LHCN-M2 (cell line): ENCODE measurements at places on chromosomes 6 and 20.
A peak's percentile ranks its signal among the peaks of the same experiment; 100 is the strongest.

DNA sequence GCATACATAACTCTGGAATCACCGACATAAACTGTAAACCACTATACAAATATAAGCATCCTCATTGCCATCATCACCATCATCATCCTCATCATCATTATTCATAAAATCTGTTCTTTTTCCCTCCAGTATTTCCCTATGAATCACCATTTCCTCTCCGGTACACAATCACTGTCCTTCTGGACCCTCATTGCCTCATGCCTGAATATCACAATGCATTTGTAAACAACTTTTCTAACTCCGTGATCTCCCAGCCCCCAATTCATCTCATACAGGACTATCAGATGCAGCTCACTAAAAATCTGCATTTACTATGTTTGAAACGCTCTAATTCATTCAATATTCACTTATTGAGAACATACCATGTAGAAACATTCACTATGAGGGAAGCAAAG, 339.7 kb downstream of the TBC1D32 start:
- DNase-seq = no peak

GRCh38 chr6:35665573-35665972, 23.1 kb downstream of the FKBP5 start:
- no peak for DNase-seq

DNA sequence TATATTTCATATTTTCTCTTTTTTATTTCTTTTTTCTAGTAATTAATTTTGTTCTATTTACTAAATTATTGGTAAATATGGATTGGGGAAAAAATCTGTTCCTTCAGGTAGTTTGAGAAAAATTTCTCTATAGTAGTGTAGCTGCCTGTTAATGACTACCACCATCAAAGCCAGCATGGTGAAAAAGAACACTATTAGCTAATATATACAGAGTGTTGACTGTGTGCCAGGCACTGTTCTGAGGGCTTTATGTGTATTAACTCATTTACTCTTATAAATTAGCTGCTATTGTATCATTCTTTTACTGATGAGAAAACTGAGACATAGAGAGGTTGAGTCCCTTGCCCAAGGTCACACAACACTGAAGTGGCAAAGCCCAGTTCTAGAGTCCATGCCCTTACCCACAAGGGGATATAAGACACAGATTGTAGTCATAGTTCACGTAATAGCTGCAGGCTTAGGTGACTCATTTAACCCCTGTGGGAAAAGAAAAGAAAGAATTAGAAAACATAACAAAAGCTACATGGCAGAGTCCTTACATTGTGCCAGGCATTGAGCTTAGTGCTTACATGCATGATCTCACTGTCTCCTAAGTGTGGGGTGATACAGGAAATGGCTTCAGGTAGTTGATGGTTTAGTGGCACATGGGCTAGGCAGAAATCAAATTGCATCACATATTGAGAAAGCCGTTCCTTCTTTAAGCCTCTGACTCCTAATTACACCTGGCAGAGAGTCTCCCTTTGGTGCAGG, 12.2 kb upstream of the AKIRIN2 start:
- peak; percentile 84 for DNase-seq

DNA sequence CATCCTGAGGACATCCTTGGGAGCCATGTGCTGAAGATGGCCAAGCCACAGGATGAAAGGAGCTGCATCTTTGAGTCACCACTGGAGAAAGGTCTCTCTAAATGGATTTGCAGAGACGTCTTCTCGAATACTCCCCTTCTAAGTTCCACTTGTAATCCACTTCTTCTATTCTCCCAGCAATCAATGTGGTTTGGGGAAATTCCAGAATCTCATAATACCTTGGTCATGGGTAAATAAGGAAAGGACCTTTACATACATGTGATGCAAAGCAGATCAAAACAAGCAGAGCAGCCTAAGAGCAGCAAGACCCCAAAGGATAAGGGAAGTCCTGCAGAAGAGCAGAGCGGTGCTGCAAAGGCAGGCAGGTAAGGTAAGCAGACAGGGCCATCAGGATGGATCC, 35.3 kb downstream of the TRIM38 start:
- no peak for DNase-seq

DNA sequence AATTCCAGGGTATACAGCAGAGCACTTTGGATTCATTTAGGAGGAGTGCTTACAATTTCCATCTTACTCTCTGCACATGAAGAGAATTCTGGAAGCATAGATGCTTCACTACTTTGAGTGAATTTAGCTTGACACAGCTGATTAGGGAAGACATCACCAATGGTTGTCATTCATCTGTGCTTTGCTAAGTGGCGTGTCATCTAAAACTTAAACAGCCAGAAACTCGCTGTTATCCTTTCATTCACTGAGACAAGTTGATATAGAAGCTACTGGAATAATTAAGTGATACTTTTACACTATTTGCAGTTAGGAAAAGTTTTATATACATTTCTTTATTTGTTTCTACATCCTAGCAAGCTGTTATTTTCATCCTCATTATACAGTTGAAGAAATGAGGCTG, 635.3 kb upstream of the FLRT3 start:
- DNase-seq = no peak

DNA sequence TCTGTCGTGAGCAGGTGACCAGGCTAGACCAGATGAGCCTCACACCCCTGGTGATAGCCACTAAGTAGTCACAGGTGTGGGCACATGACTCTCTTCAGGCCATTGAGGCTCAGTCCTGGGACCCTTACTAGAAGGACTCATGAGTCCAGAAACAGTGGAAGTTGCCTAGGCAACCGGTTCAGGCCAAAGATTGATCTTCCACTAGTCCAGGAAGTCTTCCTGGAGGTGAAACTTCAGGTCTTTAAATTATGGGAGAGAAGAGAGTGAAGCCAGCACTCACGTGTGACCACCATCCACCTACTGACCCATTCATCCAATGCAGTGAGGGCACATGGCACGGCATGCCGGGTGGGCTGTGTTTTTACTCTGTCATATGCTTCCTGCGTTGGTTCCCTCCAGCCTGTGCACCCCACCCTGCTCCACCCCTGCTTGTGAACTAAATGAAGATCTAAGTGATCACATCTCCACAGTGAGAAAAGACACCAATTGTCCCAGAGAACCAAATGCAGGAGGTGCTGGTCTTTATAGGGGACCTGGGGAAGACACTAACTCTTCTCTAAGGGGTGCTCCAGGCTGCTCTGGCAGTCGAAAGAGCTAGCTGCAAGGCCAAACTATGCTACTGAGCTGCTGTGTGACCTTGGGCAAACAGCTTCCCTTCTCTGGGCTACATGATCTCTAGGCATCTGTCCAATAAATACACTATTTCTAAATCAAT, 12.5 kb upstream of the STX16 start:
- no peak for DNase-seq

DNA sequence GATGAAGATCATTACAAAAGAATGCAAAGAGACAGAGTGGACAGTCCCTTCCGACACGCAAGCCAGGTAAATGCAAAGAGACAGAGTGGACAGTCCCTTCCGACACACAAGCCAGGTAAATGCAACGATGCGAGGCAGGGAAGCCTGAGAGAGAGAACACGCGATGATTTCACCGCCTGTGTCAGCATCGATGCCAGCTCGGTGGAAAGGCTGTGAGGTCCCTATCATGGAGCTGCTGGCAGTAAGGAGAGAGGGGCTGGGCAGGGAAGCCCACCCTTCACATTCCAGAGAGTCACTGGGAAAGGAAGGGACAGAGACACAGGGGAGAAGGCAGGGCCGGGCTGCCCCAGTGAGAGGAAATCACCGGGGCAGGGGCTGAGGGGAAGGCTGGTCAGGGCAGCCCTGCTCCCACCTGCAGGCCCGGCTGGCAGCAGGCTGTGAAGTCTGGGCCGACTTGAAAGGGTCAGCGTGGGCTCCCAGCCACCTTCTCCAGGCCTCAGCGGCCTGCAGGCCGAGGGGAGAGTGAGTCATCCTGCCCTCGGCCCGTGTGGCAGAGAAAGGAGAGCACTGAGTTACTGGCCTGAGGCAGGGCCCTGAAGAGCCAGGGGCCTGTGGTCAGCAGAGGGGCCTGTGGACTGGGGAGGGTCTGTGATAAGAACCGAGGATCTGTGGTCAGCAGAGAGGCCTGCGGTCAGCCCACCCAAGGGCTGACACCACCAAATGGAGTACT, 80.4 kb downstream of the DACT2 start:
- DNase-seq = no peak

DNA sequence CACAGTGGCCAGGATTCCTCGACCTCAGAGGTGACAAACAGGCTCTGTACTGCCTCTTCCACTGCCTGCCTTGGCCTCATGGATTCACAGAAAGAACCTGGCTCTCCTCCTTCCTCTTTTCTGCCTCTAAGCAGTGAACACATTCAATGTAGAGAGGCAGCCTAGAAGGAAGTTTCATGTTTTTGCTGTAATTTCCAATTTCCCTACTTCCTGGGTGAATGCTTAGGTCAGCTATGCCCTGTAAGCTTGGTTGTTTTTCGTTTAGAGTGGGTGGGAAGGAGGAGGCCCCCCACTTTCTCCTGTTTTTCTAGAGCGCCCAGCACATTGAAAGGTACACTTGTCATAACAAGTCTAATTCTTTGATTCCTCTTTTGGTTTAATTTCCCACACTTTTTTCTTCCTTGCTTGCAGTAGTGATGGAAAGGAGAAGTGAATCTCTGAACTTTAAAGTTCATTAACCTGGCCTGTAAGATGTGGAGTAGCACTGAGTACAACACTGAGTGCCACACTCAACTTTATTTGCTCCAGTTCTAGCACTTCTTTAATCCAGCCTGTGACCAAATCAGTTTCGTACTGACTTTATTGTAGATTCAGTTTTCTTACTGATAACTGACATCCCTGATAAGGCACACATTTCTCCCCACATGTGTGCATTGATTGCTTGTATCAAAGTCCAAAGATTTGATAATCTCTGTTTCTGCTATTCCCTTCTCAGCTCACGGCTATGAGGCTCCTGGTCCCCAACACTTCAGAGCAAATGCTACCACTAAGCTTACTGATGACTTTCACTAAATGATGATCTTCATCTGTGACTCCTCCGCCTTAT, 100.0 kb upstream of the MAN1A1 start:
- DNase-seq = no peak

- no peak for DNase-seq
These were observed 20.6 kb upstream of the NFATC2 start for GRCh38 chr20:51563174-51563485.

DNA sequence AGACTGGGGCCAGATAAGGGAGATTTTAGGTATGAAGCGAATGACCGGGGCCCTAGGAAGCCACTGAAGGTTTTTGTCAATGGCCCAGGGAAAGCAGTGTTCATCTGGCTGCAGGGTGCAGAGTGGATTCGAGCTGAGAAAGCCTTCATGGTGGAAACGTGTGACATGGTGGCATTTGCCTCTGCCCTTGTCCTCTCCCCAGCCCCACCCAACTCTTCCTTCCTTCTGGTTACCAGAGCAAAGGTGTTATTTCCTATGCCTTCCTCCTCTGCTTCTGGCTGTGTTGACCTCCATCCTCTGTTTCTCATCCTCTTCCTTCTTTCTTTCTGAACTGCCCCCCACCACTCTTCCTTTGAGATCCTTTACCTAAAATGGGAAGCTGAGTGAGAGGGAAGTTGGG, 195.1 kb upstream of the SUPT3H start:
- DNase-seq = no peak

DNA sequence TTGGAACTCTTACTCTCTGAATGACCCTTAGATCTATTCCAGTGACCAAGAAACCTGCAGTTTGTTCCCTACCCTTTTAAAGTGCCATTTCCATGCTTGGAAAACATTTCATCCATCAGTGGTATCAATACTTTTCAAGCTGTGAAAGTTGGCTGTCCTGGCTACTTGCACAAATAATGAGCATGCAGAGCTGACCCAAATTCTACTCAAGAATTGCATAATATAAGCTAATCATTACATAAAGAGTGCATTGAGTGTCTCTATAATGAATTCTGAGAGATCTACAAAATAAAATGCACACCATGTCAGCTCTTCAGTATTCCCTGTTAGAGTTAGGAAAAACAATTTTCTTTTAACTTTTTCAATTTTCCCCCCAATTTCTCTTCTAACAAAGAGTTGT, 181.3 kb upstream of the HS3ST5 start:
- DNase-seq = no peak

- no peak for DNase-seq
These were observed 41.4 kb upstream of the SH3BGRL2 start for GRCh38 chr6:79589701-79590100.

- DNase-seq = peak; percentile 42
These were observed 739 bp downstream of the GSS start for GRCh38 chr20:34954904-34955230.

- DNase-seq = peak; percentile 71
These were observed 20.2 kb downstream of the RIPK1 start for GRCh38 chr6:3088446-3088845.

DNA sequence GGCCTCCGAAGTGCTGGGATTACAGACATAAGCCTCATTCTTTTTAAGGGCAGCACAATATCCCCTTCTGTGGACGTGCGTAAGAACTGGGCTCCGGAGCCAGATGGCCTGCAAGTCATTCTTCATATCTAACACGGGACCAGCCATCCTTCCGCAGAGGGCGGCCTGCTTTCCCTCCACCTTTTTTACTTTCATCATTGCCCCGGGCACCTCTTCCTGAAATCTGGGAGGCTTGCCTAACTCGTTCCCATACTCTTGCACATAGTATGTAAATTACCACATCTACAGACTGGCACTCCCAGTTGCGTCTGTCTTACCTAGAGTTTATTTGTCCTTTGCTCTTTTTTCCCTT, 29.9 kb upstream of the SLC23A2 start:
- no peak for DNase-seq

- DNase-seq = peak; percentile 97
These were observed 135.6 kb upstream of the PTPRK start for GRCh38 chr6:128655978-128656498.

DNA sequence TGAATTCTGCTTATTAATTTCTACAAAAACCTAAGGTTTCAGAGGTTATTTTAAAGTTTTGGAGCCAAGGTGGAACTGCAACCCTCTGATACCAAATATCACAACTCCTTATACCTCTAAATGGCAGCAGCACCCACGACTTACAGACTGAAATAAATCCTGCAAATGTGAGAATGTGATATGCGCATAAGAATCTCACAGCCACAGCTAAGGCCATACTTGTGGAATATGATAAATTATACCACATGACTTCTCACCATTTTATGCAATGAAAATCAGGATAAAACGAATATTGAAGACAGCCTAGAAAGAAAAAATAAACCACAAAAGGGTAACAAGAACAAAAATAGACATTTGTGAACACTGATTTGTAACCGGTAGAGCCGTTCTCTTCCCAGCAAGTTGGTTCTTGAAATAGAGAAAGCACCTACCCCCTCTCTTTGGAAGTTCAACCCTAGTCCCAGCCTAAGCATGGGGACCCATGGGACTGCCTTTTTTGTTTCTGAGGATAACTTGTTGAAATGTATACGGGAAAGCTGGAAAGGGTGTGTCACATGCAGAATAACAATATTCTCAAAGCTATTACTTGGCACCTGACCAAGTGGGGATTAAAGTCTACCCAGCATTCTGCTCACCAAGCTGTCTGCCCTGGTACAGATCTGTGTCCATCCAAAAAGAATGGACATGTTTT, 47.1 kb upstream of the MCM9 start:
- no peak for DNase-seq

DNA sequence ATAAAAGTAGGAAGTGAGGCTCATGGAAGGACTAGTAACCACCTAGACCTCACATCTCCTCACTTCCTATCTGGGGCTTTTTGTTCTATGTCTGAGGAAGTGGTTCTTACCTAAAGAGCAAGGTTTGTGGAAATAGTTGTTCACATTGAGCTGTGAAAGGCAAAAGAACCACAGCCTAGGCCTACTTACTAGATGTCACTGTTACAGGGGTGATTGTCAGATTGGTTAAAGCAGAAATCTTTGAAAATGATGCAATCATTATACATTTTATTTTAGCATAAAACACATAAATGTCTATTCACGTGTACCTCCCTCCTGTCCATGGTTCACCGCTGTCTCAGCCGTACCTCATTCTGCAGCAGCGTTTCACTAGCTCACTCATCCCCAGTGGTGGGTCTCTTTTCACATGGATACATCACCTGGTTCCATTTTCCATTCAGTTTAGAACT, 268.8 kb downstream of the TMEM242 start:
- no peak for DNase-seq
